ENCODE measurements at places on chromosomes 2 and 18.

- DNase-seq = no peak
Observed at GRCh38 chr2:51263951-51264350, 232.0 kb upstream of the NRXN1 start.

GRCh38 chr2:216316743-216317142, 55.5 kb downstream of the MARCHF4 start:
- no peak for DNase-seq

DNA sequence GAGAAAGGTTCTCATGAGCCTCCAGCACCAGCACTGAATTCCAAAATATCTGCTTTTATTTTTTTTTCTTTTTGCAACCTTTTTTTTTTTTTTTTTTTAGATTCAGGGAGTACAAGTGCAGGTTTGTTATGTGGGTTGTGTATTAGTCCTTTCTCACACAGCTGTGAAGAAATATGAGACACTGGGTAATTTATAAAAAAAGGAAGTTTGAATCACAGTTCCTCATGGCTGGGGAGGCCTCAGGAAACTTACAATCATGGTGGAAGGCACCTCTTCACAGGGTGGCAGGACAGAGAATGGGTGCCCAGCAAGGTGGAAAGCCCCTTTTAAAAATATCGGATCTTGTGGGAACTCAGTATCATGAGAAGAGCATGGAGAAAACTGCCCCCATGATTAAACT, 7.9 kb upstream of the TMX3 start:
- no peak for DNase-seq

DNA sequence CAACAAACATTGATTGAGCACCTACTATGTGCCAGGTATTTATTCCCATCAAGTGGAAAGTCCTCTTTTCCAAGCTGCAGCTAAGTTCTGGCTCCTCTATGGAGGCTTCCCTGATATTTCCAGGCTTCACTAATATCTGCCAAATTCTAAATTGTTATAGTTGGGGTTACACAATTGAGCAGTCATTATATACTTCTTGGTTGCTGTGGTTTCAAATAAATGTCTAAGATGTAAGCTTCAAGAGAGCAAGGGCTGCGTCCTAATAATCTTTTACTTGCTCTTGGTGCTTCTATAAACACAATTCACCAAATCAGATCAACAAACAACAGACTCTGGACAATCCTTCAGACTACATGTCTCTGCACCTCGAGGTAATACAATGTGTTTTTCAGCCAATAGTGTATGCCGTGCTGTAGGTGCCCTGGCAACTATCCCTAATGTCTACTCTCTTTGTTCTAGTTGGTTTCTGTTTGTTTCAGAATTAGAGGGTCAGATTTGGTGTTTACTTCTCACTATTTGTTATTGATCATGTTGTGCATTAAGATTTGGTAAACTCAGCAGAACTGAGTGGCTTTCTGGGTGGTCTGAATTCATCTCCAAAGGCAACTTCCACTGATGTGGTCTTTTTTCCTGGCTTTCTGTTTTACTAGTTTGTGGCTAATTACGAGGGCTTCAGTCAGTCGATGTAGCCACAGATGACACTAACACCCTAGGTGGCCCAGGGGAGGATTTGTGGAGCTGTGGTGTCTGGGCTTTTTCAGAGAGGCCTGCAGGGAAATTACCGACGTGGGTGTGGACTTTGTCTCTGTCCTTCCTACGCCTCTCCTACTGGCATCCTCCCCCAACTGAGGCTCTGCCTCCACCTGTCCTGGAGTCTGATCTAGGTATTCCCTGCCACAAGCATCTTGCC, 50.4 kb downstream of the CDCA7 start:
- no peak for DNase-seq

Measured in renal cortex interstitium (tissue), 15 donors.